ENCODE measurements at places on chromosomes 11 and 22.

- H3K4me1 ChIP-seq = peaks cover 24% of the 10 kb centered on the region
- H3K27ac ChIP-seq = no peak overlapping the region
- no peak for DNase-seq
- H3K27me3 ChIP-seq = no peaks in the 10 kb centered on the region
These were observed 75.5 kb upstream of the CD44 start for GRCh38 chr11:35063488-35063931.

GRCh38 chr11:72685560-72686480 lies 11.6 kb upstream of the PDE2A start:
- no peaks in the 10 kb centered on the region for H3K27me3 ChIP-seq
- no peak for DNase-seq
- peaks cover 21% of the 10 kb centered on the region for H3K36me3 ChIP-seq

DNA sequence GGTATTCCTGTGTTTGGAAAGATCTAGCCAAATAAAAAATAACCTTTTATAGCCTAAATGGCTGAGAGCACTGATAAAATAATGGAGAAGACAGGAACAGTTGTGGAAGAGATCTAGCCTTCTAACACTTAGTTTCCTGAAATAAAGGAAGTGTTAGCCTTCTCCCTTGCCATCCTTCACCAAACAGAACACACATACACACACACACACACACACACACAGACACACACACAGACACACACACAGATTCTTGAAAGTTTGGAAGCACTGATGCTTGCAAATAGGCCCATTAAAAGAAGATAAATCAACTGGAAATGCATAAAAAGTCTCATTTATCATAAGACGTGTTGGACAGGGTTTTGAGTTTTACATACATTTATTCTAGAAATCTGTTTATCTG lies 37.5 kb downstream of the KIRREL3 start:
- no peak for DNase-seq
- H3K27me3 ChIP-seq = no peaks in the 10 kb centered on the region
- no peak overlapping the region for H3K4me3 ChIP-seq
- H3K27ac ChIP-seq = no peak overlapping the region
- H3K4me1 ChIP-seq = no peaks in the 10 kb centered on the region
- no peaks in the 10 kb centered on the region for H3K36me3 ChIP-seq

- no peaks in the 10 kb centered on the region for H3K36me3 ChIP-seq
- H3K27ac ChIP-seq = no peak overlapping the region
- H3K27me3 ChIP-seq = peaks cover 25% of the 10 kb centered on the region
- peaks cover 18% of the 10 kb centered on the region for H3K4me1 ChIP-seq
- H3K4me3 ChIP-seq = no peak overlapping the region
These were observed 9.5 kb downstream of the FREY1 start for GRCh38 chr11:45897556-45897955.

DNA sequence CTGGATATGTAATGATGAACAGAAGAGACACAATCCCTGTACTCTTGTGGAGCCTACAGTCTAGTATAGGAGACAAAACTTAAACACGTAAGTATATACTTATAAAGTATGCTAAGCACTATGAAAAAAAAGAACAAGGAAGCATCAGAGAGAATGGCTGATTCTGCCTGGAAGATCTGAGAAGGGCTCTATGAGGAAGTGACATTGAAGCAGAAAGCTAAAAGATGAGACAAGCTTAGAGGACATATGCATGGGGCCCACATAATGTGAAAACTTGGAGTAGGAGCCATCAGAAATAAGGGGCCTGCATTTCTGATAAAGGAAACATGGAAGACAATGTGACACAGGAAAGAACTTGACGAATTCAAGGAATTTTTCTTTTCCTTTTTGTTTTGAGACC lies 16.6 kb downstream of the SAA1 start:
- DNase-seq = no peak
- no peaks in the 10 kb centered on the region for H3K27me3 ChIP-seq
- no peak overlapping the region for H3K27ac ChIP-seq
- H3K4me3 ChIP-seq = no peak overlapping the region

DNA sequence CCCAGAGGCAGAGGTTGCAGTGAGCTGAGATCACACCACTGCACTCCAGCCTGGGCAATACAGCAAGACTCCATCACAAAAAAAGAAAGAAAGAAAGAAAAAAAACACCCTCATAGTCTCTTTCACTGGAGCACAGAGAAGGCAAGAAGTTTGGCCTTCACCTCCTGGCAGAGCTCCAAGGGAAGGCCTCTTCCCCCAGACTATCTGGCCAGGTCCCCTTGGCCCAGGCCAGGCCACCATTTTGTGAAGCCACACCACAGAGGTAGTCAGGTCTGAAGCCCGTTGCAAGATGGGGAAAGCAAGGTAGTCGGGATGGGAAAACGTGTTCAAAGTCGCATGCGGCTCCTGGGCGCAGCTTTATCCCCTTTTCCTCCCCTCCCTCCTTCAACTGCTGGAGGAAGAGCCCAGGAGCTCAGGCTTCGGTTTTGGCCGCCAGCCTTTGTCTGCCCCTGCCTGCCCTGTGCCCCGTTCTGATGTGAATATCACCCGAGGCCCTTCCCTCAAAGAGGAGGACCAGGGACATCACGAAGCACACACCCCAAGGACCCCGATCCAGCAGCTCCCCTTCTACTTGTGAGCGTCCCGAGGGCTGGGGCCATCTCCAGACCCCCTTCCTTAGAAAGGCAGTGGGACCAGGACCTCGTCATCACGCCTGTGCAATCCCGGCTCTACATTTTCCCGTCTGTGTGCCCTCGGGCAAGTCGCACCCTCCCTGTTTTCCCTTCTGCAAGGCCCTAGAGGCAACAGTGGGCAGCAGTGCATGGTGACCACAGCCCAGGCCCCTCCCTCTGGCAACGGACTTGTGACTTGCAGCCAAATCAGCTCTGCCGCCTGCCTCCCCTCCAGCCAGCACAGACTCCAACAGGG lies 17.7 kb downstream of the CABP7 start:
- no peak for DNase-seq
- H3K4me3 ChIP-seq = no peak overlapping the region
- H3K27ac ChIP-seq = no peak overlapping the region

DNA sequence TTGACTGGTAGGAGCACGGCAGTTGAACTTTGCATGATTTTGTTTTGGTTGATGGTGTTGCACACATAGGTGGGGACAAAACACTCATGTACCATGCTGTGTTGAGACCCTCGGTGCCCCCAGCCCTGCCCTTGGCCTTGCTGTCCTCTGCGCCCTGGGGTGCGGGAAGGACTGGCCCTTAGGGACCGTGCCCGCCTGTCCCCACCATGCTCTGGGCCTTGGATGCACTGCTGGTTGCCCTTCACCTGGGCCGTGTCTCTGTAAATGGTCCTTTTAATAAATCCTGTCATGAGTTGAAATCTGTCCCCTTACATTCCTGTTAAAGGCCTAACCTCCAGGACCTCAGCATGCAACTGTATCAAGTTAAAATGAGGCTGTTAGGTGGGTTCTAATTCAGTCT lies 102.3 kb upstream of the ANO1 start:
- no peaks in the 10 kb centered on the region for H3K27me3 ChIP-seq
- no peaks in the 10 kb centered on the region for H3K36me3 ChIP-seq
- no peaks in the 10 kb centered on the region for H3K4me1 ChIP-seq
- H3K27ac ChIP-seq = no peak overlapping the region
- H3K4me3 ChIP-seq = no peak overlapping the region

DNA sequence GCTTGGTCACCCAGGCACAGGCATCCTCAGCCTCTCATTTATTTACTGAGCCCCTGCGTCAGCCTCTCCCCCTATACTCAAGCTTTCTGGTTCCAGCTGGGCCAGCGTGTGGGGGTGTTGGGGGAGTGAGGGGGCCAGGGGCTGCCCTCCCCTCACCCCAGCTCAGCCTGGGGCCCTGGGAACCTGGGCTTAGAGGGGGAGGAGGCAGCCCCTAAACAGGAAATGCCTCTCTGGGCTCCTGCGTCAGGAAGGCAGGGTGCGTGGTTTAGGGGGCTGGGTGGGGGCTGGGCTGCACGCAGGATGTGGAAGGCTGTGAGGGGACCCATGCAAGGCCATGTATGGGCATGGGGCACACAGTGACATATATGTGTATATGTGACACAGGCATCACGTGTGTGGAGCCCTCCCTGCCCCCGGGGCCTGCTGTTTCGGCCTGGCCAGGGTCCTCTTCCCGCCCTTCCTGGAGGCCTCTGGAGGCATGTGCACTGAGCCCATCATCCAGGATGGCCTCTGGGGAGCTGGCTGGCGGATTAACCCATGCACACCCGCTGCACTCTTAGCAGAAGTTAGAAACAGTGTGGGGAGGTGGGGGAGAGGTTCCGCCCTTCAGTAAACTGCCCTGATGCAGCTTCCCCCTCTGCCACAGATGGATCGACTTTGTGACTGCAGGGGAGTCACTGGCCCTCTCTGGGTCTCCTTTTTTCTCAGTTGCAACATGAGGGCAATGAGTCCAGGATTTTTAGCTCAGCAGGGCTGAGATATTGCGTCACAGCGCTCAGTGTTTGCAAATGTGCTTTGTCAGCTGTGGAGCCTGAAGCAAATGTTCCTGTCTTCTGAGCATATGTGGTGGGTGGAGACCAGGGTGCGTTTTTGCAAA lies 1.1 kb upstream of the CD248 start:
- no peak overlapping the region for H3K4me3 ChIP-seq
- peak overlapping the region; percentile 67 for H3K27ac ChIP-seq
- peak; percentile 10 for DNase-seq
- H3K27me3 ChIP-seq = no peaks in the 10 kb centered on the region

GRCh38 chr11:111397034-111397433 lies 18.0 kb upstream of the POU2AF1 start:
- H3K4me3 ChIP-seq = no peak overlapping the region
- H3K36me3 ChIP-seq = no peaks in the 10 kb centered on the region

- H3K4me1 ChIP-seq = peaks cover 22% of the 10 kb centered on the region
- H3K27ac ChIP-seq = no peak overlapping the region
- no peaks in the 10 kb centered on the region for H3K27me3 ChIP-seq
- H3K4me3 ChIP-seq = no peak overlapping the region
These were observed 3.9 kb downstream of the HTATIP2 start for GRCh38 chr11:20367313-20367948.

All from effector memory CD4-positive, alpha-beta T cell (primary cell).